Cortex of kidney (tissue), 1 donor: ENCODE measurements at places on chromosomes 5 and 9.

- DNase-seq = no peak
These were observed 82.1 kb downstream of the DPYSL3 start for GRCh38 chr5:147427521-147428401.

DNA sequence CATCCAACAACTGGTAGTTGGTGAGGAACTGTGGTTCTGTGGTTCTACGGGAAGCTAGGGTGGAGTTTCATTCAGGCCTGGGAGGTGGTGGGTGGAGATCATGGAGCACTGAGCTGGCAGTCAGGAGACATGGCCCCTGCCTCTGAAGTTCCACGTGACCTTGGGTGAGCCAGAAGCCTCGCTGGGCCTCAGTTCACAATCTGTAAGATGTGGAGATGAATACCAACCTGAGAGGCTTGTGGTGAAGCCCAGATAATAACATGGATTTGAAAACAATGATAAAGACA is 177.9 kb downstream of the MACROH2A1 start:
- DNase-seq = no peak

- no peak for DNase-seq
These were observed 613 bp upstream of the TMEM267 start for GRCh38 chr5:43484106-43484849.

DNA sequence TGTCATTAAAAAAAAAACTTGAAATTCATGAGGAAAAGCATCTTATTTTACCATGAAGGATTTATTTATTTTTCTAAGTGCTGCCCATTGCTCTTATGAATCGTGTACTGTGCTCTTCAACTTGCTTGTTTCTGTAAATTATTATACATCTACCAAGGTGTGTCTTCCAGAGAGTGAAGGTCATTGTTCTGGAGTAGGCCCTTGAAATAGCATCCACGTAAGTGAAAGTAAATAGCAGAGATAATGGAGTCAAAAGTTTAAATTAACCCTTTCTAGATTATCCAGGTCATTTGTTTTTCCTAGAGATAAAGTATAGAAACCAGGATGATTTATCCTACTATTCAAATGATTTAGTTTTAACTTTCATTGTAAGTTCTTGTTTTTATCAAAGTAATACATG is 473.1 kb downstream of the DIRAS2 start:
- DNase-seq = no peak

DNA sequence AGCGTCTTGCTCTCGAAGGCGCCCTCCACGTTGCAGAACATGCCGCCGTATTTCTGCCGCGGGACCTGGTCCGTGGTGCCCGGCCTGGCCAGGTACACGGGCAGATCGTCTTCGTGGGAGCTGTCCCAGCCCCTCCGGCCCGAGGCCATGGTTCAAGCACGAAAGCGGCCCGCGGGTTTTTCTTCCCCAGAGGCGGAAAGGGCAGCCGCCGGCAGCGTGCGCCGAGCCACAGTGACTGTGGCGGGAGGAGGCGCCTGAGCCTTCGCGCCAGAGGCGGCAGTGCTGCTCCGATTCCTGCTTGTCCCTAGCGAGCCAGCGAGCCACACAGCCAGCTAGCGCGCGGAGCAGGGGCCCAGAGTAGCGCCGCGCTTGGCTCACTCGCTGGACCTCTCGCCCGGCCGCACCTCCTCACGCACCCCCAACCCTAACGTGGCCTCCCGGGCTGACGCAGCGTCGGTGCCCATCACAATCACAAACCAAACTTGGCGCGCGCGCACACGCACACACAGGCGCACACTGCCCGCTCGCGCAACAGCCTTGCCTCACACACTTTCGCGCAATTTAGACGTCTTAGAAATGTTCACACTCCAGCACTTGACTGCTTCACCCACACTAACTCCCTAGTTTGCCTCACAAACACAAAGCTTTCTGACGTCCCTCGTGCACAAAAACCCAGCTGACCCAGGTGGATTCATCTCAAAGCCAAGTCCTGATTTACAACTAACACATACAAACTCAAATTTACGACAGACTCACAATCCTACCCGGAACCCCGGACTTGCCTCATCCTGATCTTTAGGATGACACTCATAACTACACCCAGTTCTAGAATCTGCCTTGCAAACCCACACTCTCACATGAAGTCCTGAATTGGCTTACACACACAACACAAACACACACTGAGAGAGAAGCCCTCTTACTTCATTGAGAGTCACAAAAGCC is at the start of gene DPYSL3:
Gene DPYSL3, minus strand, starts transcription at position 359 of the 942 bp plus-strand sequence. Its CDS starts 210 bp downstream, at position 149.
- no peak for DNase-seq

DNA sequence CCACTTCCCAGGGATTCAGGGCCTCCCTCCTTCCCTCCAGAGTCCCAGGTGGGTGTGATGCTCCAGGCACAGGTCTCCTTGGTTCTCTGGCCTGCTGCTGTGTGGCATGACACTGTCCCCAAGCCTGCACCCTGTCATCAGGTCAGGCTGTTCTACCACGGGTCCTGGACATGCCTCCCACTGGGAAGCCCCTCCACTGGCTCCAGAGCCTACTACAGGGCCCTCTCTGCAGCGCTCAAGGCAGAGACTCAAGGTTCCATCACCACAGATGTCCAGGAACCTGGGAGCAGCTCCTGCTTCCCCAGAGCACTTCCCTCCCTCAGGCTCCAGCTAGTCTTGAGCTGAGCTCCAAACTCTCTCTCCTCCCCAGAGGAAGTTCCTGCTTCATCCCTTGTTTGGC is 237.3 kb downstream of the PBX3 start:
- DNase-seq = no peak

DNA sequence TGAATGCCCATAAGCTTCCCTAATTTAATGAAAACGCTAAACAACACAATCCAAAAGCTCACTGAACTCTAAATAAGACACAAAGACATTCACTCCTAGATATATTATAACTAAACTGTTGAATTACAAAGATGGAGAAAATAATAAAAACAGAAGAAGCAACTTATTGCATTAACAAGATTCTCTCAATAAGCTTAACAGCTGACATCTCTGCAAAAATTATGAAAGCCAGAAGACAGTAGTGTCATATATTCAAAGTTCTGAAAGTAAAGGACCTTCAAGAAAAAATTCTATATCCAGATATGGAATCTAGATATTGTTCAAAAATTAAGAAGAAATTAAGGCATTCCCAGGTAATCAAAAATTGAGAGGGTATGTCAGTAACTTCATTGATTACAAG is 957.8 kb upstream of the TYRP1 start:
- DNase-seq = no peak

DNA sequence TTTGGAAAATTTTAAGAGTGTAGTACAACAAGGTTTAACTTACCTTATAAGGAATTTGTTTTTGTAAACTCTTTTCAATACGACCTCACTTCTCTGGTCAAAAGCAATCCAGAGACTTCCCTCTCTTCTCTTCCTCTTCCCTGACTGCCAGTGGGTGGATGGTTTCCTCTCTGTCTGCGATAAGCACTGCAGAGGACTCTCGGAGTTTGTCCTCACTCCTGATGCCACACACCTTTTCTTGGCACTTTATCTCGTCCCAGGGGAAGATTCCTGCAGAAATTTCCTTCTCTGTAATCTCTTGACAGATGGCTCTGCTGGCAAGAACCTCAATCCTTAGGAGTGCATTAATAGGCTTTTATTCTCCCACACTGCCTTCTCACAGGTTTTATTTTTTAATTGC is 641.6 kb downstream of the NR2F1-AS1 start:
- DNase-seq = no peak

DNA sequence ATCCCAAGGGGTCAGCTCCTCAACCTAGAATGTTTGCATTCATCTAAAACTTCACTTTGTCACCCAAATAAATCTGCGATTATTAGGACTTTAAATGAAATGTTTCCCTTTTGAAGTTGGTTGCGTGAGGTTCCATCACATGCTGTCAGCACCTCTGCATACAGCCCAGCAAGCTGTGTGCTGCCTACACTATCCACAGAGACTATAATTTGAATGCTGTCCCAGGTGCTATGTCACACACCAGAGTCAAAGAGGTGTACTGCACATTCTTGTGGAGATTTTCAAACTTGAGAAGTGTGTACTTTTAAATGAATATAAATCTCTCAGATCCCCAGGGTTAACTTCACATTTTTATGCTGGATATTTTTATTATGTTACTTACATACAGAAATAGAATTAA is 19.3 kb upstream of the CKS2 start:
- no peak for DNase-seq

DNA sequence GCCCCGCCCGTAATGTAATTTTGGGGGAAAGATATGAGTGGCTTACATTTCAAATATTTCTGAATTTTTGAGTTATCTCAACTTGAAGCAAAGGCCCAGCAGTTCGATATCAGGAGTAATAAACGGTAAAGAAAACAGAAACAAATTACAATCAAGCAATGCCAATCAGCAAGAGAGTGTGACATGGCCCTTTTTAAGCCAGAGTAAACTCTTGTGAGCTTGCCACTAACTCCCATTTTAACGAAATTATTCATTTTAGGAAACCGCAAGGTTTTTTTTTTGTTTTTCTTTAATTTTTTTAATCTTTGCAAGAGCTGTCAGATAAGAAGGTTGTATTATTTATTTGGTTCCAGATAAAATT is 17.6 kb upstream of the CDK7 start:
- no peak for DNase-seq

DNA sequence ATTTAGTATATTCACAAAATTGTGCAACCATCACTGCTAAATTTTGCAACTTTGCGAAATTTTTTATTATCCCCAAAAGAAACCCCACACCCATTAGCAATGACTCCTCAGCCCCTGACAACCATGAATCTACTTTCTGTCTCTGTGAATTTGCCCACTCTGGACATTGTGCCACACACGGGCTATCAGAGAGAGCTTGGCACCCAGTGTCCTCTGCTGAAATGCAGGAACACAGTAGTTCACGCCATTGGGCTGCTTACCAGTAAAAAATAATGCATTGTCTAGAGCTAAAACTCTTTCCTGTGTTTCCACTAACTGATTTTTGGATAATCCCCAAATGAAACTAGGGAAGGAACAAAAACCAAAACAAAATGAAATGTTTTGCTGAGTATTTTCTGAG is 60.0 kb downstream of the HRH2 start:
- DNase-seq = no peak

DNA sequence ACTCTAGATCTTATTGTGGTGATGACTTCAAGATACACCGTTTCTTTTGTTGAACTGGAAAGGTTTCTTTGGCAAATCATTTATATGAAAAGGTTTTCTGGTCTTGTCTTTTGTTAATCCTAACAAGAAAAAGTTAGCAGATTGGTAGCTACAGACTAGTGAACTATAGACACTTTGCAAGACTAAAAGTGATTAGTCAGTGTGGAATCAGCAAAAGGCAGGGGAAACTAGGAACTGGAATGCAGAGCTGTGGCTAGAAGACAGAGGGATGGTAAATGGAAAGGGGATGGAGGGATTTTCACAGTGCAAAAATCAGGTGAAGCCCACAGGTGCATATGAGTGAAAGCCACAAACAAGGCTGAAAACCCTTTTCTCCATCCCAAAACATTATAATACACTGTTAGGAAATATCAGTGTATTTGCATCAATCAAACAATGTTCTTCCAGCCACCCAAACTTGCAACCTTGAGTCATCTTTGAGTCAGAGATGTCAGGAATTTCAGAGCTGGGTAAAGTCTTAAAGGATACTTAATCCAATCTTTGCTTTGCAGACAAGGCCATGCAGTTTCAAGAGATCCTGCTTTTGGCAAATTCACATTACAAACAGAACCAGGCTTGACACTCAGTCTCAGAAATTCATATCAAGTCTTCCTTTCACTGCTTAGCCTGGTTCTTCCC is 52.7 kb downstream of the PLK2 start:
- no peak for DNase-seq

- no peak for DNase-seq
These were observed 143.4 kb downstream of the CD180 start for GRCh38 chr5:67053229-67053628.

GRCh38 chr5:27129926-27130325 is 91.5 kb upstream of the CDH9 start:
- no peak for DNase-seq

DNA sequence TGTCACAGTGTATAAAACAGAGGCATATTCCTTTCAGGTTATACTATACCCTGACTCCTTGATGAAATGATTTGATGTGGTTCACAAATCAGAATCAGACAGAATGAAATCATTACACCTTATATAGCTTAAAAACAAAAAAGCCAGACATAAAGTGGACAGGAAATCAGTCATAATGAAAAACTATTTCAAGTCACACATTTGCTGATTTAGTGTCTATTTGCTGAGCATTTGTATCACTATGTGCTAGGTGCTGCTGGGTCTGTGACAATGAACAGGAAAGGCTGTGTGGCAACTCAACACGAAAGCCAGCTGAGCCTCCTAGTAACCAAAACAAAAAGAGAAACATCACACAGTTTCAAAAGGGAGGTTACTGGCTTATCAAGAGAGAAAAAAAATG is 194.0 kb downstream of the EFNA5 start:
- no peak for DNase-seq

DNA sequence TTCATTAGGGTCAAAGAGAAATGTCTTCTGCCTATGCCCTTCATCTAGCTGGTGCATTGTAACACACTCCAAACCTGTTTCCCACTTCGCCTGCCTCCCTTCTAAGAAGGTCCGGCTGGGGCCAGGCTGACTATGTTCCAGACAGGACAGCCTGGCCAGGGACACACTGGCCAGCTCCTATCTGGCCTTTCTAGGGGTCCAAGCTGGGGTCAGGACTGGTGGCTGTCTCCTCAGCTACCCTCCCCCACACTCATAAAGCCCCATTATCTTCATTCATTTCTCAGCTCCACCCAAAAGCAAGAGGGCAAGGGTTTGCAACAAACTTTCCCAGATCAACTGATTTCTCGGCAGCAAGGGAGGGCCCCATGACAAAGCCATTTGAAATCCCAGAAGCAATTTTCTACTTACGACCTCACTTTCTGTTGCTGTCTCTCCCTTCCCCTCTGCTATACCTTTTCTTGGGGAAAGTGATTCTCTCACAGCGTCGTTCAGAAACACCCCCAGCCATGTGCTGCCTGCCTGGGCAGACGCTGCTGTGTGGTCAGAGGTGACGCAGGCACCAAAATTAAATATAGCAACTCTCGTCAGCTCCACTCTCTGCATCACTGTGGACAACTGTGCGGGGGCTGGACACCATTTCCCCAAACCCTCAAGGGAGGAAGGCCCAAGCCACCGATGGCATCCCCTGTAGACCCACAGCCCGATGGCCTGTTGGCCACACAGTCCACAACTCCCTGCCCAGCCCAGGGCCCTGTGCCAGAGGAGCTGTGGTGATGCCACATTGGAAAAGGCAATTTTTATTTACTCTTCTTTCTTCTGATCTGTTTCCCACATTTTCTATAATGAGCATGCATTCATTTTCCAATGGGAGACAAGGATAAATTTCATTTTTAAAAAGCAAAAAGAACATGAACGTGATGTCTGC is 6.1 kb downstream of the IL13 start:
- DNase-seq = no peak

DNA sequence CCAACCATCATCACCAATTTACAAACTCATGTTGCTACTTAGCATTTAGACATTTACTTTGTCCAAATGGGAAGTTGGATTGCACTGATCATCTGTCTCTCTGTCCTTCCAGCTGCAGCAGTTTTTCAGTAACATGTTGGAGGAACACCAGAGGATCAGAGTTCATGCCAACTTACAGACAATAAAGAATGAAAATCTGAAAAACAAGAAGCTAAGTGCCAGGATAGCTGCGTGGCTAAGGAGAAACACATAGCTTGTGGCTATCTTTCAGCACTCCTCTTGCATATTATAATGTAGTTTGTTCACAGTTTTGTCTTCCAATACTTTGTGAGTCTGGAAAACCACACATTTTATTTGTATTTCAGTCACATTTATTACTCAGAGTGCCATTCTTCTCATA is 6.4 kb upstream of the ARL14EPL start:
- no peak for DNase-seq

GRCh38 chr5:41843456-41844370 is 26.5 kb downstream of the OXCT1 start:
- no peak for DNase-seq
